ENCODE measurements at places on chromosomes 7 and 10.

DNA sequence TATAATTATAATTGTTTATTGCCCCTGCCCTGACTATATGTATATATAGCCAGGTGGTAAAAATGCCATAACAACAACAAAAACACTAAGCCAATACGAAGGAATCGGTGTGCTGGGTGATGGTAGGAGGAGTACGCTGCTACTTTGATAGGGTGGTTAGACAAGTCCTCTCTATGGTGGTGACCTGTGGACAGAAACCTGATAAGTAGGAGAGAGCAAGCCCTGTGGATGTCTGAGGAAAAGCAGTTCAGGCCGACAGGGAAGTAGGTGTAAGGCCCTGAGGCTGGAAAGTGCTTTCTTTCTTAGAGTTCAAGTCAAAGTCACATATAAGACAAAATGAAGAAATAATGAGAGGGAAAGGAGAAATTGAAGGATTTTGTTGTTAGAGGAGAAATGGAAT lies 823.8 kb upstream of the CELF2 start:
- DNase-seq: no peak

DNA sequence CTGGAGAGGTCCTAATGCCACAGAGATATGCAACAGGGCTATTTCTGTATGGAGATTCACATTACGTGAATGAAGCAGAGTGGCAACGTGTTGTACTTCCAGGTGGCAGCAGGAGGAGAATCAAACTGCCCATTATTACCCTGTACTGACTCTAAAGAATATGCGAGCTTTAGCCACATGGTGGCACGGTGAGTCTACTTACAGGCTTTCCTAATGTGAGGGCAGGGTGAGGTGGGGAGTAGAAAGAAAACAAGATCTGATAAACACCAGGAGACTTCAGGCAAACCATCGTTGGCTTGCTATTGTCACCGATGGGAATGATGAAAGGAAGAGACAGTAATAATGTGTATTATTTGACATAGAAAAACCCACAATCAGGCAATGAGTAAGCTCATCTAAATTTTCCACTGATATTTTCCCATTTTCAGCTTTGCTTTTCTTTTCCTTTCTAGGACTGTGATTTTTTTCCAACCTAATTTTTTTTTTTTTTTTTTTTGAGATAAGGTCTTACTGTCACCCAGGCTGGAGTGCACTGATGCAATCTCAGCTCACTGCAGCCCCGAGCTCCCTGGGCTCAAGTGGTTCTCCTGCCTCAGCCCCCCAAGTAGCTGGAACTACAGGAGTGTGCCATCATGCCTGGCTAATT lies 164.3 kb downstream of the BTAF1 start:
- DNase-seq: peak; percentile 71

GRCh38 chr10:100253041-100253440 lies 14.4 kb downstream of the CWF19L1 start:
- DNase-seq: no peak

DNA sequence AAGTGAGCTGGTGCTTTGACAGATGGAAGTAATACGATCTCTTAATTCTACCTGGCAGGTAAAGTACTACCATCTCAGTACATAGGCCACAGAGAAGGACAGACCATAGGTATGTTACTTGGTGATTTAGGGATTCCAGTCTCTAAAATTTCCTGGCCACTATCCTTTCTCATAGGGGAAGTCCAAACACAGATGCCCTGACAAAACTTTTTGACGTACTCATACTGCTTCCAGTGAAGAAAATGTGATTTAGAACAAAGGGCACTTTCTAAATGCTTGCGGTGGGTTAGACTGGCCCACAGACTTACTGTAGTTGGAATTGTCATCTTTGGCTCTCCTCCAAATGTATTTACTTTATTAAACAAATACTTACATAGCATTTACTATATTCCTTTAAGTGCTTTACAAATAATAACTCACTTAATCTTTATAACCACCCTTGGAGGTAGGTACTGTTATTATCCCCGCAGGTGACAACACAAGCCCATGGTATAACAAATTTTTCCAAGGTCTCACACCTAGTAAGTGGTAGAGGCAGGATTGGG lies 3.0 kb downstream of the PI4K2A start:
- DNase-seq: no peak

DNA sequence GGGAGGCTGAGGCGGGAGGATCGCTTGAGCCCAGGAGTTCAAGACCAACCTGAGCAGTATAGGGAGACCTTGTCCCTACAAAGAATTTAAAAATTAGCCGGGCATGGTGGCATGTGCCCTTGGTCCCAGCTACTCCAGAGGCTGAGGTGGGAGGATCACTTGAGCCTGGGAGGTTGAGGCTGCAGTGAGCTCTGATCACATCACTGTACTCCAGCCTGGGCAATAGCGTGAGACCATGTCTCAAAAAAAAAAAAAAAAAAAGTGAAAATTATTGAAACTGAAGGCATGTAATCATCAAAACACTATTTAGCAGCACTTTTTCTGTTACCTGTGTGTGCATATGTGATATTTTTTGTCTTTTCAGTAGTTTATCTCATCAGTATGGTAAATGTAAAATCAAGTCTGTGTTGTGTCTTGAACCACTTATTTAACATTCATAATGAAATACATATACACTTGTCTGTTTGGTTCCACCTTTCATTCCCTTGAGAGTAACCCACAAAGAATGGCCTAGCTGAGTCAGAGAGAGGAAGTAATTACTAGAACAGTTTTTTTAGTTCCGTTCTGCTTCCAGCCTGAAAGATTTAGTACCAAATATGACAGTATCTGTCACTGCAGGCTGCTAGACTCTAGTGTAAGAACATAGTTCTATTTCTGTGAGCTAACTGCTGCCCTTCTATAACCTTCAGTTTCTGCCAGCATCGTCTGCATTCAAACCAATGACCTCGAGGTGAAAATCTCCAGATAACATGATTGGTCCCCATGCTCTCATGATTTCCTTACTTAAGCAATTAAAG lies 68.6 kb downstream of the MMRN2 start:
- DNase-seq: peak; percentile 80

DNA sequence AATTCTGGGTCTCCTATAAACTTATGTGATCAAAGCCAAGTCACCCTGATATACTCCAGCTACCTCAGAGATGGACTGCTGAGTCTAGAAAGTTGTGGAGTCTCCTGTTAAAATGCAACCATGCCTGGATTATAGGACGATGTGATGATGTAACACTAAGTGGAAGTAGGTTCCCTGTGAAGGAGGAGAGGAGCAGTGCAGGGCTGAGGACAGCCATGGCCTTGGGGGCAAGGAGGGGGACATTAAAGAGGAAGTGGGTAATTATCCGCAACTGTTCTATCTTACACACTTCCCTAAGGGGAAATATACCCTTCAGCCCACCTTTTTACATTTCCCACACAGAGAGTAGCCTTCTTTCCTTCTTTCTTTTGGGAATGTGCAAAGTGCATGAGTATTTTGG lies 63.8 kb downstream of the MTPN start:
- DNase-seq: no peak

DNA sequence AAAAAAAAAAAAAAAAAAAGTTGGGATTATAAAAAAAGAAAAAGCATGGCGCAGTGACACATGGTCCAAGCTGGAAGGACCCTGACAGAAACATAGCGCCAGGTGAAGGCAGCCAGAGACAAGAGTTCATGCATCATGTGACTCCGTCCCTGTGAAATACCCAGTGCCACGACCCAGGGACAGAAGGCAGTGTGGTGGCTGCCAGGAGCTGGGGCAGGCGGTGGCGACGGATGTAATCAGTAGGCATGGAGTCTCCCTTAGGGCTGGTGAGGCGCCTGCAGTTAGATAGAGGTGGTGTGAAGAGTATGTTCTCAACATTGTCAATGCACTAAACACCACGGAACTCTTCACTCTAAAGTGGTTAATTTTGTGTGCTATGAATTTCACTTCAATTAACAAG lies 43.9 kb downstream of the STK32C start:
- no peak for DNase-seq

DNA sequence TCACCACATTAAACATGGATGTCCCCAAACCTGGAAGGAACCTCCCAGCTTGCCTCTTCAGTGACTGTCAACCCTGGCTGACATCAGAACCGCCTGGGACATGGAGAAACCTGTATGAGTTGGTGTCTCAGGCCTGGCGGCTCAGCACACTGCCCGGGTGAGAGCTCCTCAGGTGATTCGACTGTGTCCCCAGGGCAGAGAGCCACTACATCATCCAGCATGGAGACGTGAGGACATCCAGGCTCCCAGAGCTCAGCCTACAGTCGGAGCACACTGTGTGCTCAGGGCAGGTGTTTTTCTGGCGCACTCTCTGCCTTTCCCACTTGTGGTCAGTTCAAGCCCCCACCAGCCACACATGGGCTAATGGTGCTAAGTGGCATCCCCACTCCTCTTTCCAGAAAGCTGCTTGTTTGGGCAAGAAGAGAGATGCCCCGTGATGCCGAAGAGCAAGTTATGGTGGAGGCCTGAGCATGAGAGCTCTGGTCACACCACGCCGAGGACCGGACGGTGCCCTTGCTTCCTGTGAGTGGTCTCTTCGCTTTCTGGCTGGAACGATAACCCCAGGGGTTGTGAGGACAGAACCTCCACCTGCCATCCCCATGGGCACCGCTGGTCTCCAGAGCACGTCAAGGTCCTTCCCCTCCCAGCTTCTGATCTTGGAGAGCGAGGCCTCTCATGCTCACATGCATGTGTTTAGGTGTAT lies 38.5 kb downstream of the AMZ1 start:
- DNase-seq: no peak

DNA sequence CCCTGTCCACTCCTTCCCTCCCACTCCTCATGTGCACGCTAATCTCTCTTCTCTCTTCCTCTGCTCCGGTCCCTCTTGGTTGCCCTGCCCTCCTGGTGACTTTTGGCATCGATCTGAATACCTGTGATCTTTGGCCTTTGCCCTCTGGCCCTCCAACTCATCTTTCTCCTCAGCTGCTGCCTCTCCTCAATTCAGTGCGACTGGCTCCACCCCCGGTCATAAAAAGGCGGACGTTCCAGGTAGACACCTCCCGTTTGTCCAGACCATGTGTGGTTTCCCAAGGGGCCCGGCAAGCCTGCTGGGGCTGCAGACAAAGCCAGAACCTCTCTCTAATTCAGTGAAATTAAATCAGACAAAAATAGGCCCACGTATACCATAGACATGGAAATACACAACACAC lies 96.8 kb downstream of the COL13A1 start:
- no peak for DNase-seq

- DNase-seq: no peak
These were observed 182.6 kb upstream of the FEZF1 start for GRCh38 chr7:122487131-122487530.

GRCh38 chr10:48604991-48605508 lies at the start of gene ARHGAP22:
ARHGAP22 (minus strand) TSS chr10:48605073; CDS start chr10:48604796, 277 bp downstream.
- peak; percentile 64 for DNase-seq

DNA sequence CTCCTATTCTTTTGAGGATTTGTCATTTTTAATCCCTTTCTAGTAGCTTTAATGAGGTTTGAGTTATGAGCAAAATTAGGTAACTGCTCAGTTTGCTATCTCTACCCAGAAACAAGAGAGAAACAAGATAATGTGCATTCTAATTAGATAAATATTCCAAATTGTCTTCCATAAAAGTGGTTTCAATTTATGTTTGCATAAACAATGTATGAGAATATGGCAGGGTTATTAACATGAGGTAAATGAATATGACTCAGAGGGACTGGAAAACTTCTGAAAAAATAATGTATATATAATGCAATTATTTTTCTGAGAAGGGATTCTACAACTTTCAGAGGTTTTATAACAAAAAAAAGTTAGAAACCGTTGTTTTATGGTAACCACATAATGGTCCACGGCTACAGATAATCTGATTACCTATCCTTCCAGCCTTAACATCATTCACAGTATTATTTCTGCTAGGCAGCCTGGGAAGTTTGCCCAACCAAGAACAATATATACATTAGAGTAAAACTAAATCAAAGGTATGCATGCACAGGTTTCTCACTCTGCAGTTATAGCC lies 101.2 kb downstream of the CRPPA start:
- no peak for DNase-seq

- DNase-seq: no peak
These were observed 17.0 kb upstream of the ZMIZ1 start for GRCh38 chr10:79051766-79052165.

DNA sequence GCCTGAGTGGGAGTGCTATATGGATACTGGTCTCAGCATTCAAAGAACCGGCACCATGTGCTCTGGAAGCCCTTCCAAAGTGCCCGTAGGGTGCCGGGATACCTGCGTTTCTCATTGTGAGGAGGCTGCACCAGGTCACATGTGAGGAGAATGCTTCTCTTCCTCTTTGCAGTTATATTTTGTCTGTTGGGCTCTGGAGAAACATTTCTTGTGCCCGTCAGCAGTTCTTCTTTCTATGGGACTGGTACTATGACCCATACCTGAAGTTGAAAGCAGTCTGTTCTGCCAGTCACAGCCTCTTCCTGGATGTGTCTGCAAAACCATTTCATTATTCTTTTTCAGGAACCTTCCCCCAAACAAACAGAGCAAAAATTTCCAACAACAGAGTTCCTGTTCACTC lies 465.0 kb downstream of the SUGCT start:
- DNase-seq: no peak

- no peak for DNase-seq
These were observed 27.5 kb upstream of the AMZ1 start for GRCh38 chr7:2660359-2661095.

- no peak for DNase-seq
These were observed 527.0 kb upstream of the NRG3 start for GRCh38 chr10:81348003-81348402.

DNA sequence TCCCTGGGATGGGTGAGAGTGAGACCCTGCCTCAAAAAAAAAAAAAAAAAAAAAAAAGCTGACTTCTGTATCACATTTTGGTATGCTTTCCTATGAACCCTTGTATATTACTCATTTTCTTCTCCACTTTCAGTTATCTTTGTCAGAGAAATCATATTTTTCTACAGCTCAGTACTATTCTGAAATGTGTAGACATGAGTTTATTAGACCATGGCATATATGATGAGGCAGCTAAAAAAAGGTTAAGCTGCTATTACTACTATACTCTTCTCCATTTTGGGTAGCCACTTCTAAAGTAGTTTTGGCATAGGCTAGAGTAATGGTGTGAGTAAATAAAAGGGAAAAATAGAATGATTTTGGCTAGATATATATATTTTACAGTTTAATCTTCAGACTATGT lies 53.4 kb downstream of the MLLT10 start:
- no peak for DNase-seq

GRCh38 chr7:142696456-142697179 lies 52.7 kb upstream of the PRSS1 start:
- DNase-seq: no peak

GRCh38 chr10:125041856-125042506 lies 100.1 kb downstream of the ZRANB1 start:
- no peak for DNase-seq

DNA sequence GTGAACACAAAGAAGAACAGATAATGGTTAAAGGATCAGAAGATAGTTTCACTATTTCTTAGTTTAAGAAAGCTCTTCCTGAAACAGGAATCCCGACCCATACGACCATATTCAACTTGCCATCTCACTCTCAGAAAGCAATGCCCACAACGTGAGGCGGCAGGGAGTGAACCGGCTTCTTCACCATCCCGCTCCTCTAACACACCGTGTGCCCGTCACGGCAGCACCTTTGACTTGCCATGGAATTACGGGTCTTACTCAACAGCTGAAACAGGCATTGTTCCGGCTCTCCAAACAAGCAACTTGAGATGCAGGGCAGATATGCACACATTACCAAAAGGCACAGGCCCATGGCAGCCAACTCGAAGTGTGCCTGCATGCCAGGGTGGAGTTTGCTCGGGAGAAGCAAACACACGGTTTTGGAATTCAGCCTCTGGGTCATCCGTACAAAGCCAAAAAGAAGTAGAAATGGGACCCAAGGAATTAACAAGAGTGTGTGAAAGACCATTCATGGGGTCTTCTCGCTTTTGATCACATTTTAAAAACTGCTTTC lies 293.6 kb downstream of the DNAJB6 start:
- no peak for DNase-seq
